Purkinje cell (primary cell): ENCODE measurements at places on chromosomes 6 and 20. TPM values are rescaled to one million over a fixed set of nuclear protein-coding genes. Genes with fewer than 3 reads are reported as not detected.

PDE7B gene
- polyA plus RNA-seq, result 2.2 and 2.3 TPM in 2 replicates

OXT gene
- not detected in 2 replicates for polyA plus RNA-seq

BAK1 gene
- 1.4 and 2.8 TPM in 2 replicates for polyA plus RNA-seq

SALL4 gene
- polyA plus RNA-seq, result not detected in 2 replicates

GINS1 gene
- 0.40 TPM in 1 of 2 replicates, not detected in the other for polyA plus RNA-seq

NKAPL gene
- polyA plus RNA-seq, result 6.6 and 12.0 TPM in 2 replicates

TCP11 gene
- polyA plus RNA-seq, result 0.94 TPM in 1 of 2 replicates, not detected in the other

BPI gene
- not detected in 2 replicates for polyA plus RNA-seq

SH3BGRL2 gene
- 2.0 and 9.3 TPM in 2 replicates for polyA plus RNA-seq

VGLL2 gene
- polyA plus RNA-seq, result not detected in 2 replicates

FAM162B gene
- not detected in 2 replicates for polyA plus RNA-seq

ATRN gene
- 12.4 and 14.0 TPM in 2 replicates for polyA plus RNA-seq

ITCH gene
- polyA plus RNA-seq, result 28.9 and 30.6 TPM in 2 replicates

TP53INP2 gene
- 3.0 and 4.1 TPM in 2 replicates for polyA plus RNA-seq

TMEM244 gene
- polyA plus RNA-seq, result not detected in 2 replicates

SPATS1 gene
- 0.22 TPM in 1 of 2 replicates, not detected in the other for polyA plus RNA-seq

C6orf132 gene
- polyA plus RNA-seq, result not detected in 2 replicates

ULBP2 gene
- 5.6 and 9.5 TPM in 2 replicates for polyA plus RNA-seq

F13A1 gene
- polyA plus RNA-seq, result 1.3 and 6.2 TPM in 2 replicates

SAMD5 gene
- 0.35 and 0.62 TPM in 2 replicates for polyA plus RNA-seq

SNX14 gene
- polyA plus RNA-seq, result 232 and 233 TPM in 2 replicates
